Cerebellum (tissue), 4 donors: ENCODE measurements at places on chromosomes 5 and 9.

DNA sequence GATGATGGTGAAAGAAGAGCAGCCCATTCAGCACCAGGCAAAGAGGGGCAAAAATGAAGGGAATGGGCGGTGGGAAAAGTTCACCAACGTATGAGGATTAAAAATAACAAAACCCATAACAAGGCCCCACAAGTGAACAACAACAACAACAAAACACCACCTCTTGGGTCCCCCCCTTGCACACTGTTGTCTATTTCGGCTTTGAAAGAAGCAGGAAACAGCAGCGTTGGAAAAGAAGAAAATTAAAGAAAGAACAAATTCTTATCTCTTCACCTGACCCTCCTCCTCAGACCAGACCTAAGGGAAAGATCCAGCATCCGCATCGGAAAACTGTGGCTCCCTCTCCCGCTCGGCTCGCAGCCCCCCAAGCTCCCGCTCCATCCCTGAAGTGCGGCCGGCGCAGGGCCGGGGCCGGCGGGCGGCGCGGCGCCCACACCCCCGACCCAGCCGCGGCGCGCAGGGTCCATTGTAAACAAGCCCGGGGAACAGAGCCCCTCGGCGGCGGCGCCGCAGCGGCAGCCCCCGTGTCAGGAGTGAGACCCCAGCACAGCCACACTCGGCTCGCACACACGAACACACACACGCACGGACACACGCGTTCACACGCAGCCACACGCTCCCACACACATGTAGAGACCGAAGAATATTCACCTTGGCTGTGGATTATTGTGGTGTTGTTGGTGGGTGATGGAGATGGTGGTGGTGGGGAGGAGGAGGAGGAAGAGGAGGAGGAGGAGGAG is 535 bp downstream of the RFX3 start:
- no peak for DNase-seq

DNA sequence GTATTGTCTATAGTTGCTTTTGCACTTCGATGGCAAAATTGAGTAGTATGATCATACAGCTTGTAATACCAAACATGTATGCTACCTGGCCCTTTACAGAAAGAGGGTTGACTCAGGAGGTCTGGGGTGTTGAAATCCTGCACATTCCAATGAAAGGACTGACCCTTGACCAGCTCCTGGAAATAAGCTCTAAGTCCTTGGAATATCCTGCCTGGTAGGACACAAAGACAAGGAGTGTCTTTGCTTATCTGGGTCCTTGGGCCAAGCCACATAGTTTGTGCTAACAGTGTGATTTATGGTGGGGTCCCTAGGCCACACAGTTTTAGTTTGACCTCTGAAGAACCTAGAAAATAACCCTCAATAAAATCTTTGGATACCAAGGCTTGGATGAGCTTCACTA is 89.3 kb upstream of the FTMT start:
- DNase-seq = no peak

DNA sequence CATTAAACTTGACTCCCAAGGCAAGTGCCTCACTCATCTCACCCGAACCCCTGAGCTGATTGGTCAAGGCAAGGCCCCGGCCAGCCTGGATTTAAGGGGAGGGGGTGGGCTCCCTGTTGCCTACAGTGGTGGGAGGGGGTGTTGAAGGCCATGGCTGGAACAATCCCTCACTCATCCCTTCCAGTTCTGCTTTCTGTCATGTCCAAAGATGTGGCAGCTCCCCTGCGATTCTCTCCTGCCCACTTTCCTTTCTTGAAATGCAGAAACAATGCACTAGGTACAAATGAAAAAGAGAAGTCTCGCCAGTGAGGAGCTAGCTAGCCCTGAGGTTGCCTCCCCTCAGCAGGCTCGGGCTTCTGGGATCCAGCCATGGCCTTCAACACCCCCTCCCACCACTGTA is 240.9 kb downstream of the SYK start:
- no peak for DNase-seq

GRCh38 chr9:34259315-34259714 is 69.8 kb downstream of the KIF24 start:
- DNase-seq = no peak

DNA sequence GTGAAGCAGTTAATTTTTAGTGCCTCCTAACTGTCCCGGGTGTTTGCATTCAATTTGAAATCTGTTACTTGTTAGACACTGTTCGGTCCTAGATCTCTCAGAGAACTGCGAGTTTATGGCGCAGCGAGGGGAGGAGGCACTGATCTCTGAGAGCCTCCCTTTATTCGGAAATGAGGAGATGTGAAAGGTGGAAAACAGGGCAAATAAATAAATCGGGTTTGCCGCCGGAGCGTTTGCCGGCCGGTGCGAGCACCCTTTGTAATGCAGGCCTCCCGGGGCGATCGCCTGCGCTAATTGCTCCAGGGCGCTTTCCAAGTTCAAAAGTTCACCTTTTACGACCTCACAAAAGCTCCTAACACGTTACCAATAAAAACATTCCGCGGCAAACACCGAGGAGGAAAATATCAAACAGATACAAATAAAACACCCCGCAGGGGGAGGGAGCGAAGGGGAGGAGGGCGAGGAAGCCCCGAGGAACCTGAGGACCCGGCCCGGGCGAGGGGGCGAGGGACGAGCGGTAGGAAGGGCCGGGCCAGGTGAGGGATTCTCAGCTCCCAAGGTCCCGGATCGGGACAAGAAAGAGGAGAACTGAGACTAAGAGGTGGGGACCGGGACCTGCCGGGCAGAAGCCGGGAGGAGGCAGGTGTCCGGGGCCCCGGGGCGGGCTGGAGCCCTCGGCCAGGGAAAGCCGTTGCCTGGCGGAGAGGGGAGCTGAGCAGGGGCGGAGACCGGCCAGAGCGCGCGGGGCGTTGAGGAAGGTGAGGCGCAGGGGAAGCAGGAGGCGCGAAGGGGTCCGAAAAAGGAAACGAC is 1.4 kb downstream of the NR6A1 start:
- no peak for DNase-seq

DNA sequence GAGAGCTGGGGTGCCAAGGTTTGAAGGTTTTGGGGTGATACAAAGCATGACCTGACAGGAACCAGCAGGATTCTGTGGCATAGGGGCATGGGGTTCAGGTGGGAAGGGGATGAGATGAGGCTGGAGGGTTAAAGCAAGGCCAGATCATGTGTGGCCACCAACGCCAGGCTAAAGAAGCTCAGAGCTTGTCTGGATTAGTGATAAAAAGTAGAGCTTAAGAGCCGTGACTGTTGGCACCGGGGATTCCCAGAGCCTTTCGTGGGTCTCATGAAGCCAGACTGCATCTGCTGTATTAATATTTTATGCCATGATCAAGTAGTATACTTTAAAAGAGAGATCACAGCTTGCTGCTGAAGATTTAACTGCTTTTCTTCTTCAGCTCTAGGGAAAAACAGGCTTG is 8.5 kb upstream of the GSN start:
- no peak for DNase-seq
